ENCODE measurements at places on chromosomes 12 and 14.

GRCh38 chr12:1629338-1630132 lies 504 bp downstream of the WNT5B start:
- DNase-seq = no peak

DNA sequence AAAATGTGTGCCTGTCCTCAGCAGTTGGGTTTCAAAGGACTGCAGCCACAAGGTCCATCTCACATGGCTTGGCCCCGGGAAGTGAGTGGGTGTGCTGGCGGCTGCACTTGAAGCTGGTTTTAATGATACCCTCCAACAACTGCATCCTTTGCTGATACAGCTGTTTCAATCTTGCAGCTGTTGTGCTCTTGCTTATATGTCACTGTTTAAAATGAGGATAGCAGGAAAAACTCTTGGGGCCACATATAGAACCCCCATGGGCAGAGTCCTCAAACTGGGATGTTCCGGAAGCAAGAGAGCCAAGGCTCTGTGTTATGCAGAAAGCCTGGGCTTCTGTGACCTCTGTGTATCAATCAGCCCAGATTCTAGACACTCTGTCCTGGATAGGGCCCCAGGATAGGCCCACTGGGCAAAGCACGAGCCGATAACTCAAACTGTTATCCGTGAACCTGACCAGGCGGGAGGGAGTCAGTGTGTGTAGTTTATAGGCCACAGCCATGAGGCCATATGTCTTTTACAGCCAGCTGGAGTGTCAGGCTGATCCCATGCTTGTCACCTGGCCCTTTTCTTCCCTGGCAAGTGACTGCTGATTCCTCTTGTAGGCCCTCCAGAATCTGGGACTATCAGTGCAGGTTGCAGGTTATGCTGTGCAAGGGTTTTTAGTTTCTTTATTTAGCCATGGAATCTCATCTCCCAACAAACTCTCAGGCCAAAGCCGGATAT lies 74.3 kb downstream of the SSPN start:
- no peak for DNase-seq

DNA sequence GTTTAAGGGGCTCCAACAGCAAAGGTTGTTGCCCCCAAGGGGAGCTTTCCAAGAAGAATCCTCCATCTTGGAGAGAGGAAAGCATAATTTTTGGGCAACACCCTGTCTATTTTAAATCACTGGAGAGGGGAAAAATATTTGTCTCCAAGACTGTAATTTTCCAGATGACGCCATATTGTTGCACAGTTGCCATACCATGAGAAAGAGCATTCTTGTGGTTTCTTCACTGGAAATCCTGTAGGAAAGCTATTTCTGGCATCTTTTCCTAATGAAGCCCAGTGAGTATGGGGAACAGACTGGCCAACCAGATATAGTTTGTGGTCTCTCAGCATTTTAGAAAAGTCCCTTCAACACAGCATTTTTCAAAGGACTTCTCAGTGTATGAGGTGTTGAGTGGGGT lies 88.1 kb upstream of the MANSC4 start:
- no peak for DNase-seq

DNA sequence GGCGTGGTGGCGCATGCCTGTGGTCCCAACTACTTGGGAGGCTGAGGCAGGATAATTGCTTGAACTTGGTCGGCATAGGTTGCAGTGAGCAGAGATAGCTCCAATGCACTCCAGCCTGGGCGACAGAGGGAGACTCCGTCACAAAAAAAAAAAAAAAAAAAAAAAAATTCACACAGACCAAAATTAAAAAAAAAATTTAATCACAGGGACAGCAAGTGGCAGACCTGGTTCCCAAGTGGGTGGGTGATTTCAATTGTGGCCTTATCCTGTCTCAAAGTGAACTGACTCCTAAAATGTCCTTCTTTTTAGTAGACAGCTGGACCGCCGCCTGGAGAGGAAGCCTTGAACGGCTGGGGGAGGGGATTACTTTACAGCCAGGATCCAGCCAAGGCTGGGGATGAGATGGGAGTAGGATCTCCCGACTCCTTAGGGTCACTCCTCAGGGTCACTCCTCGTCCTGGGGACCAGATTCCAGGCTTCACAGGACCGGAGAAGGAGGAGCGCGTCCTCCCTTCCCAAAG lies 1.5 kb upstream of the KCNH3 start:
- no peak for DNase-seq

DNA sequence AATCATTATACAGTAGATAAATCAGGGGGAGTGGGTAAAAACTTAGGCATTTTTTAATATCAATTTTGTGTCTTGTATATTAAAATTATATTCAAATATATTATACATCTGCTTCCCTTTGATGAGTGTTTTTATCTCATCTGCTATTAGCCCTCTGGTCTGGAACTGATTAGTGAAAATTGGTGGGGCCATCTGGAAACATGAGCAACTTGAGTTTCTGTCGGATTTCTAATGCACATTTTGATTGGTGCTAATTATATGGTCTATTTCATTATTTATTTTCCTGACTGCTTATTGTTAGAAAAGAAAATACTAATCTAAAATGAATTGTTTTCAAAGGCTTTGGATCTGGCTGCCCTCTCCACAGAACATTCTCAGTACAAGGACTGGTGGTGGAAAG lies 28.2 kb downstream of the TTC8 start:
- DNase-seq = no peak

GRCh38 chr12:76519538-76519937 lies 40.0 kb downstream of the OSBPL8 start:
- DNase-seq = no peak

DNA sequence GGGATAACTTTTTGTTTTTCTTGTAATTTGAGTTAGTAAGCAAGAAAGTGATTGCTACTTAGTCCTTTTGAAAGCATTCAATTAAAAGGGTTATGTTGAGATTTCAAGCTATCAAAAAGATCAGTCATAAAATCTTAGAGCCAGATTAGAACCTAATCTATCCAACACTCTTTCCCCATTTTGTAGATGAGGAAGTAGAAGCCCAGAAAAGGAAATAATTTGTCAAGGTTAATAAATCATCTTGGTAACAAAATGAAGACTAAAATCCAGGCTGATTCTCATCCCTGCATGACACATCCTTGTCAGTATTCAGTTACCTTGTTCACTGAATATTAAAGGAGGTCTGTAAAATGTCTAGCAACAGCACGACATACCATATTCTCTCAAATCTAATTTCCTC lies 26.5 kb downstream of the PPP1R13B start:
- no peak for DNase-seq

DNA sequence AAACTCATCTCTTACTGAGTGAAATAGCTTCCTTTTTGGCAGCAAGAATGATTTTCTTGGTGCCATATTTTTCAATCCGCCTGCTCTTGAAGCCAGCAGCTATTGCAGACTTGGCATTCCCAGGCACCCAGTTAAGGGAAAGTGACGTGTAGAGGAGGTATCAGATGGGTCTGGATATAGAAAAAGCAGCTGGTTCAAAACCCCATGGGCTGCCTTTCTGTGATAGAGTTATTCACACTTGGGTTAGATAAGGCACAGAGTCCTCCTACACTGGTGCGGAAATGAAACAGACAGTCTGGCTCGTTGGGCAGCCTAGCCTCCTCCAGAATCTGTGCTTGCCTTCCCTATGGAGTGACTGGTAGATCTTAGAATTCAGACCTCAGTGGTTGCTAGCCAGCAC lies 62.2 kb downstream of the PTPN11 start:
- no peak for DNase-seq

DNA sequence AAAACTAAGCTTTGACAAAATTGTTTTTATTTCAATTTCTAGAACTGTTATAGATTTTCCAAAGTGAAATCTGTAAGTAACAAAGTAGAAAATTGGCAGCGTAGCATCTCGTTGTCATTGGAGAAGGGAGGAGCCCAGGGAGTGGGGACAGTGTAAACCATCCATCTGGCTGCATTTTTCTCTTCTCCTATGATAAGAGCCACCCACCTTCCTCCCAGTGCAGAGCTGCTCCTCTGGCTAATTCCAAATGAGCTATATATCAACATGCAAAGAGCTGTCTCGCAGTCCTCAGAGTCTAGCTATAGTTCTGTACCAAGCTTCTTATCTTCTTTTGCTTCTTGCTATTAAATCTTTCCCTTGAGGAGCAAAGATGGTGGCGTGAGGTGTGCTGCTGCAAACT lies 56.6 kb downstream of the SCN8A start:
- DNase-seq = no peak

GRCh38 chr14:77869340-77869739 lies 69.4 kb downstream of the ADCK1 start:
- no peak for DNase-seq

GRCh38 chr12:66109056-66109455 lies 21.5 kb downstream of the LLPH start:
- no peak for DNase-seq

DNA sequence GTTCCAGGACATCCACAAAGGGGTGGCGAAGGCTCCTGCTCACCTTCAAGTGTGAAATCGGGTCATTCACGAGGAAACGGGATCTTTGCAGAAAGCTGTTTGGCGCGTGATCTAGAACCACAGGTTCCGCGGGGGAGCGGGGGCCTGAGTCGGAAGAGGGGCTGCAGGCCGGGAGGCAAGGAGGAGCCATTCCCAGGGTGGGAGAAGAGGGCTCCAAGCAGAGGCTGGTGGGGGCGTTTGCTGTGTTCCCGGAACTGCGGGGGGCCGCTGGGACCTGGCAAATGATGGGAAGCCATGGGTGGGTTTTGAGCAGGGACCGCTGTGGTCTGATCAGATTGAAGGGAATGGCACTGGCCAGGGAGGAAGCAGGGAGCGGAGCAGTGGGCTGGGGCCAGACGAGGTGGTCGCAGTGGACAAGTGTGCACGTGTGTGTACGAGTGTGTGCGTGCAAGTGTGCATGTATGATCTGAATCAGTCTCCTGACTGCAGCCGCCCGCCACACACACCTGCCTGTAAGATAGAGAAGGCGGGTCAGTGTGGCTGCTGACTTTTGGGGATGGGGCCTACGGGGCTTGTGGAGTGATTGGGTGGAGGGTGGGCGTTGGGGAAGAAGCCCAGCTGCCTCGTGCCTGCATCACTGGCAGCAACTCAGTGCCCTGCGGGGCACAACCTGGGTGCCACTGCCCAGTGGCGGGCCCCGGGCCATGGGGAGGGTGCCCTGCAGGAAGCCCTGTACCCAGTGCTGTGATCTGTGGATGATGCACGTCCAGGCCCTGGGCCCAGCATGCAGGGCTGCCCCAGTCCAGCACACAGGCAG lies 141.9 kb downstream of the KIF26A start:
- DNase-seq = no peak

DNA sequence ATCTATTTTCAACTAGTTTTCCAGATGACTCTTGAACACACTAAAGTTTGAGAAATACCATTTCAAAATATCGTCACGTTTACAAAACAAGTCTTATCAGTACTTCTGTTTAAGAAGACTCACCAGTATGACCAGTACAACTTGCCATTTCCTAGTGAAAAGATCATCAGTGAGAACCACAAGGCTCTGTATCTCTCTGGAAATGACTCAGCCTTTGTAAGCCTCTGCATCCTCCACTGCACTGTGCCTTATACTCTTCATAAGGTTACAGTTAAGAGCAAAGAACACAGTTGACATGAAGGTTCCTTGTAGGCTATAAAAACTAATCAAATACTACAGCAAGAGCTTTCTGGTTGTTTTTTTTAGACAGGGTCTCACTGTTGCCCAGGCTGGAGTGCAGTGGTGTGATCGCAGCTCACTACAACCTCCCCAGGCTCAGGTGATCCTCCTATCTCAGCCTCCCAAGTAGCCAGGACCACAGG lies 5.7 kb upstream of the VTI1B start:
- DNase-seq = no peak

- DNase-seq = no peak
These were observed 121.3 kb upstream of the PARP11 start for GRCh38 chr12:3994500-3994899.

DNA sequence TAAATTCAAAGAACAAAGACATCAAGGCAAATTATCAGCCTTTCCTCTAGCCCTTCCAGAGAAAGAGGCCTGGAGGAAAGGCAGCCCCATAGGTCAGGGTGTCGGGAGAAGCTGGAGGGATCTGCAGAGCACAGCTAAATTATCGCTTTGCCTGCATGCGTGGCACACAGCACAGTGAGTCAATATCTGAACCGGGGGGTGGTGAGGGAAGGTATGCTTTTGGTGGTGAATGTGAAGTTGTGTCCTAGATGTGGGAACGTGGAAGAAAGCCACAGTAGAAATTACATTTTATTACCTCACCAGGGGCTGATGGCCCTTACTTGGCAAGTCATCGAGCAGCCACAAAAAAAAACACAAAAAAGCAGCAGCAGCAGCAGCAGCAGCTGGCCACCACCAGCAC lies 243.2 kb downstream of the EGLN3 start:
- DNase-seq = no peak

GRCh38 chr12:7834701-7835100 lies 38.0 kb downstream of the SLC2A14 start:
- DNase-seq = no peak

- no peak for DNase-seq
These were observed 325 bp upstream of the CLIP1 start for GRCh38 chr12:122422730-122423257.

DNA sequence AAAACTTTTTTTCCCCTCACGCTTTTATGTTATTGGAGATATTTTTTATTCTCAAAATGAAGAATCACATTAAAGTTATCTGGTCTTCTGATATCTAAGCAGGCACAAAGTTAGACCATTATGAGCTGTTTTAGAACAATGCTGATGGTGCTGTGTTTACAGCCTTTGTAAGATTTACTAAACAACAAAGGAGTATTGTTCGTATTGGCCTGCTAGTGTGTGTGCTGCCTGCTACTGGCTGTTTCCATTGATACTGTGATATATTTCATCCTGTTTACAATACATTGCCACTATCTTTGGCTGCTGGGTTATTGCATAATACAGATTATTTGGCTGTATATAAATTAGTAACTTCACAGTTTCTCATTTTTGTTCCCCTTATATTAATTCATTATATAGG lies 220.8 kb downstream of the ITPR2 start:
- no peak for DNase-seq

GRCh38 chr14:52327374-52328226 lies 13.5 kb downstream of the PTGER2 start:
- no peak for DNase-seq

DNA sequence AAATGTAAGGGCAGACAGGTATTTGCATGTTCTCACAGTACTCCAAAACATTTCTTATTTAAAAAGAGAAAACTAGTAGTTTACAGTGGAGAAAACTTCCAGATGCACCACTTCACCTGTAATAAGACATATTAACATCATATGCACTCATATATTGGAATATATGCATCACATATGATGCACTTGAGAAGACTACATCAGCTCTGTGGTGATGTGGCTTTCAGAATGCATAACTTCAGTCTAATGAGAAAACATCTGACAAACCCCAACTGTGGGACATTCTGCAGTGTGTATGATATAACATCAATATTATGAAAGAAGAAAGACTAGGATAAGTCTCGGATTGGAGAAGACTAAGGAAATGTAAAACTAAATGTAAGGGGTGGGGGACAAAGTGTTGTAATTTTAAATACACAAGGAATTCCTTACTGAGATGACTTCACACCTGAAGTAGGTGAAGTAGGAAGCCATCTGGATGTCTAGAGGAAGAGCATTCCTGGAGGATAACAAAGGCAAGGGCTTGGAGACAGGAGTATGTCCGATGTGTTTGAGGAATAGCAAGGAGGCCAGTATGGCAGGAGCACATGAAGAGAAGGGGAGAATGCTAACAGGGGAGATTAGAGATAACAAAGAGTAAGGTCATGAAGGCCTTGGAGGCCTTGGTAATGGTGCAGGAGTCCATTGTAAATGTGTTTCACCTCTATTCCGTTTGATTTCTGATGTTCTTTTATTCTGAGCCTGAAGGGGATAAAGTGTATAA lies 49.0 kb downstream of the CNOT2 start:
- DNase-seq = no peak

All from activated CD4-positive, CD25-positive, alpha-beta regulatory T cell (primary cell).